Activated CD4-positive, alpha-beta memory T cell treated with anti-CD3 and anti-CD28 coated beads for 36 hours (primary cell): ENCODE measurements at places on chromosomes 12 and 14. TPM values are rescaled to one million over a fixed set of nuclear protein-coding genes. Genes with fewer than 3 reads are reported as not detected.

DNA sequence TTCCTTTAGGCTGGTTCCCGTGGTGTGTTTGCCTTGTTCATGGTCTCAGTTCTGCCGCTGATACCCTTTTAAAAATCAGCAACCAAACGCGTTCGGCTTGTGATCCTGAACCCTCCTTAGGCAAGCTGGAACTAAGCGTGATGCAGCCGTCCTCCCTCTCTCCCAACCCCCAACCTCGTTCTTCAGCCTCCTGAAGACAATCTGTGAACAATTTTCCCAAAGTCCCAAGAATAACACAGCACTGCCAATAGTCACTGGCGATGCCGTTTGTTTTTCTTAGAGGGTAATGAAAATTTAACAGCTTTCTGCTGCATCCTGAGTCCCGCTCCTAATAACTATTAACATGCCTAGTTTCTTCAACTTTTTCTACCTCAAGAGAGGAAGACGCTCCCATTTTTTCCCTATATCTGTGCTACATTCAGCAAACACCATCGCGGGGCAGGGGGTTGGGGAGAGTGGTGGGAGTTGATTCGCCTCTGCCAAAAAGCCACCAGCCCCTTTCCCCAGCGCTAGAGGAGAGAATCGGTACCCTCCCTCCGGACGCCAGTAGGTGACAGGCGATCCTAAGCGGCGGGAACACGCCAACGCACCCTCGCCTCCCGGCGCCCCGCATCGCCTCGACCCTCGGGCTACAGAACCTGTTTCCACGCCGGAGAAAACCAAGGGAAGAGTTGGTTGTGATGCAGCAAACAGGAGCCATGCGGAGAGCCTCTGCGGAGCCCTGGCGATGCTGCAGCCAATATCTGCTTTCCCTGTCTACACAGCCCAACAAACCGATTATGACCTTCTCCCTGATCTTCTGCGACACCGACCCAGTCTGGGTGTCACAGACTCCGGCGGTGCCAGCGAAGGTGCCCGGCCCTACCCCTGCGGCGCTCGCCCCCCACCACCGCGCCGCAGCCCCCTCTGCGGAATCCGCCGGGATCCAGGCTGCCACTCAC is 752 bp downstream of the PRICKLE1 start:
- DNase-seq: peak; percentile 14
- H3K4me3 ChIP-seq: peak overlapping the region; percentile 14
- peaks cover 41% of the 10 kb centered on the region for H3K27me3 ChIP-seq
- no peak overlapping the region for H3K27ac ChIP-seq
- H3K36me3 ChIP-seq: no peaks in the 10 kb centered on the region

- peaks cover 22% of the 10 kb centered on the region for H3K27me3 ChIP-seq
- no peak for DNase-seq
- H3K4me1 ChIP-seq: no peaks in the 10 kb centered on the region
- no peaks in the 10 kb centered on the region for H3K36me3 ChIP-seq
Measured at GRCh38 chr12:132276066-132276826, 53.1 kb downstream of the GALNT9 start.

GRCh38 chr14:100524233-100524932 is 62.8 kb downstream of the BEGAIN start:
- no peak overlapping the region for H3K27ac ChIP-seq
- H3K4me1 ChIP-seq: no peaks in the 10 kb centered on the region
- no peak overlapping the region for H3K4me3 ChIP-seq
- no peaks in the 10 kb centered on the region for H3K27me3 ChIP-seq
- H3K36me3 ChIP-seq: no peaks in the 10 kb centered on the region

The KLRC1 gene
- total RNA-seq: not detected

The E2F7 gene
- total RNA-seq: 6.0 TPM

DNA sequence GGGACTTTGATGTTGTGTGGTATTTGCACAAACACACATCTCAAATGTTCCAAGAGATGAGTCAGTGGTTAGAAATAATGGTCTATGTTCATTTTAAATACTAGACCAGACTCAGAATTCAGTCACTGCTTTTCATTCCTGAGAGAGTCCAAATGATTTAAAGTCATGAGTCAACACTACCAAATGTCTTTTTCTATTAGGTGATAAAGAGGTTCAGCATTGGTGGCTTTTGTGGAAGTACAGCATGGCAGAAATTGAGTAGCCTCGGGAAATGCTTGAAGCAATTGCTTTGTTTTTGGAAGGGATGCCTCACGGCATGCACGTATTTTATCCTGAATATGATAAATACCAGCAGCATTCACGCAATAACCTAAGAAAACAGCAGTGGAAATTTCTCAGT is 115.7 kb downstream of the DIO2 start:
- no peak overlapping the region for H3K27ac ChIP-seq
- no peak overlapping the region for H3K4me3 ChIP-seq
- H3K36me3 ChIP-seq: no peaks in the 10 kb centered on the region
- no peak for DNase-seq
- no peaks in the 10 kb centered on the region for H3K4me1 ChIP-seq

- peaks cover 2% of the 10 kb centered on the region for H3K36me3 ChIP-seq
- H3K27ac ChIP-seq: no peak overlapping the region
- H3K27me3 ChIP-seq: no peaks in the 10 kb centered on the region
- peaks cover 4% of the 10 kb centered on the region for H3K4me1 ChIP-seq
- H3K4me3 ChIP-seq: no peak overlapping the region
Measured at GRCh38 chr12:103475073-103475472, 20.7 kb downstream of the C12orf42 start.

GRCh38 chr12:42737398-42737797 is 147.9 kb upstream of the PRICKLE1 start:
- H3K27ac ChIP-seq: no peak overlapping the region
- no peak for DNase-seq
- H3K36me3 ChIP-seq: no peaks in the 10 kb centered on the region
- no peaks in the 10 kb centered on the region for H3K27me3 ChIP-seq

DNA sequence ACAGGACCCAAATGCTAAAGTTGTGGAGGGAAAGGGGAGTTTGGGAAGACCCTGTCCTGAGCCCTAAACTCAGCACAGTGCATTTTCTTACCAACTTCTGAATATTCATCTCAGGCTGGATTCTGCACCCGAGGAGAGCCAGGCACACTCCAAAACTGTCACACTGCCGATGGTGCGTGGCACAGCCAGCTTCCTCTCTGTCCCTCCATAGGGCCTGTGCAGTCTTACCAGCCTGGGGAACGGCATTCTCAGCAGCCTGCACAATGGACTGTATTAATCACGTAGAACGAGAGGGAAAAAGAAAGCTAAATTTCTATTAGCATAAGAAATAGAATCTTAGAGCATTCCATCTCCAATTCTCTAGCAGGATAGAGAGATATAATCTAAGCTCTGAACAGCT is 71.3 kb upstream of the GPATCH2L start:
- DNase-seq: no peak
- H3K4me1 ChIP-seq: no peaks in the 10 kb centered on the region
- no peaks in the 10 kb centered on the region for H3K36me3 ChIP-seq
- no peaks in the 10 kb centered on the region for H3K27me3 ChIP-seq

The KCNMB4 gene
- total RNA-seq: 1.3 TPM

DNA sequence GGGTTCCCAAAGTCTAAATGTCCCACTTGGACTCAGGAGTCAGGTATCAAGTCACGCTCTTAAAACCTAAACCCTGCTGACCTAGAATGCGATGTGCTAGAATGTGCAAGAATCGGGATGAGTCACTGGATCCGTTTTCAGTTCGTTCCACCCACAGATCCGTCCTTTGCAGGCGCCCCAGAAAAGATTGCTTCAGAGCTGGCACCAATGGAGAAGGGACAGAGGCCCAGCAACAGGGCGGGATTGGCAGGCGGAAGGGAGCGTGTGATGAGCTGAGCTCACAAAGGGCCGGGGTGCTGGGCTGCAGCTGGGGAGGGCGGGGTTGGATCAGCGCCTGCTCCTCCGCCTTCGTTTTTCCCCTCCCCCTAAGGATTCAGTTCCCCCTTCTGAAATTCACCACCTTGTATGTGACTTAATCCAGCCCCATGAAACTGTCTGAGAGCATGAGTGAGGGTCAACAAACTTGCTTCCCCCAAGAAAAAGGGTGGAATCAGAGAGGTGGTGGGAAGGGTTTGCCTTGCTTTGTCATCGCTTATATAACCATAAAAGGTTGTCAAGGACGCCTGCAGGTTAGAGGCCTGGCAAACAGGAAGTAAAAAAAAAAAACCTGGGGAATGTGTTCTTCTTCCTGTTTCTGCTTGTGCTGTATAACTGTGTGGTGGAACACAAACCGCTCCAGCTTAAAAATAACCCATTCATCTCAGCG is 2.8 kb upstream of the UBC start:
- H3K36me3 ChIP-seq: peaks cover 27% of the 10 kb centered on the region
- H3K4me3 ChIP-seq: peak overlapping the region; percentile 100
- peak; percentile 97 for DNase-seq
- H3K27ac ChIP-seq: peak overlapping the region; percentile 100
- peaks cover 93% of the 10 kb centered on the region for H3K4me1 ChIP-seq

GRCh38 chr12:76010732-76011458 is 20.7 kb downstream of the PHLDA1 start:
- no peak overlapping the region for H3K27ac ChIP-seq
- H3K27me3 ChIP-seq: peaks cover 3% of the 10 kb centered on the region
- H3K4me1 ChIP-seq: peaks cover 9% of the 10 kb centered on the region
- DNase-seq: no peak
- H3K36me3 ChIP-seq: no peaks in the 10 kb centered on the region

- H3K4me1 ChIP-seq: peaks cover 45% of the 10 kb centered on the region
- DNase-seq: no peak
- H3K36me3 ChIP-seq: peaks cover 10% of the 10 kb centered on the region
- H3K27ac ChIP-seq: peak overlapping the region; percentile 55
- no peaks in the 10 kb centered on the region for H3K27me3 ChIP-seq
- no peak overlapping the region for H3K4me3 ChIP-seq
Measured at GRCh38 chr14:24317141-24317928, 6.0 kb downstream of the LTB4R start.

DNA sequence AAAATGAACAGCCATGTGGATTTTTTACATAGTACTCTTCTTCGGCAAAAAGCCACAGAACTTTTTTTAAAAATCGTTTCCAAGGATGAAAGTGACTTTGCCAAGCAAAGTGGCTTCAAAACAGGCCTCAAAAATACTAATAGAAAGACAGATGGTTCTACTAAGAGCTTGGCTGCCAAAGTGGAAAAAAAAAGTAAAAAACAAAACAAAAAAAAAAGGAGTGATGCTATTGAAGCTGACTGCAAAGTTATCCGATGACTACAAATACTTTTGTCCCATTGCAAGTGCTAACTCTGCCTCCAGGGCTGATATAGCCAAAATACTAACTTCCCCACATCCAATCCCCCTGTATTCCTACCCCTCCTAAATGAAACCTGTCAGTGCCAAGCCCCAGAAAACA is 277.6 kb downstream of the SOX5 start:
- no peaks in the 10 kb centered on the region for H3K4me1 ChIP-seq
- H3K36me3 ChIP-seq: no peaks in the 10 kb centered on the region
- DNase-seq: no peak
- no peaks in the 10 kb centered on the region for H3K27me3 ChIP-seq
- no peak overlapping the region for H3K4me3 ChIP-seq

GRCh38 chr12:116864371-116865160 is 16.7 kb downstream of the HRK start:
- no peak overlapping the region for H3K27ac ChIP-seq
- H3K4me1 ChIP-seq: peaks cover 6% of the 10 kb centered on the region
- no peaks in the 10 kb centered on the region for H3K36me3 ChIP-seq
- H3K27me3 ChIP-seq: peaks cover 12% of the 10 kb centered on the region
- H3K4me3 ChIP-seq: no peak overlapping the region

GRCh38 chr14:72706485-72706884 is 187.4 kb downstream of the DPF3 start:
- H3K27ac ChIP-seq: no peak overlapping the region
- H3K4me3 ChIP-seq: no peak overlapping the region
- H3K4me1 ChIP-seq: peaks cover 3% of the 10 kb centered on the region
- H3K36me3 ChIP-seq: no peaks in the 10 kb centered on the region

DNA sequence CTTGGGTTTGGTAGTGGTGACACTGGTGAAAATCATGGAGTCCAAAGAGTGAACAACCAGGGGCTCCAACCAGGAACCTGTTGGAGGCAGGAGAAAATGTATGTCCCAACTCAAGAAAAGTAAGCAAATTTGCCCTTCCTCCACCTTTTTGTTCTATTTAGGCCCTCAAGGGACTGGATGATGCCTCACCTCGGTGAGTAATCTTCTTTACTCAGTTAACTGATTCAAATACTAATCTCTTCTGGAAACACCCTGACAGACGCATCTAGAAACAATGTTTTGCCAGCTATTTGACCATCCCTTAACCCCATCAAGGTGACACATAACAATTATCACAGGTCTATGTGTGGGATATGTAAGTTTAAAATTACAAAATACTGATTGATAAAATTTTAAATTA is 272.4 kb upstream of the FOXG1 start:
- no peaks in the 10 kb centered on the region for H3K36me3 ChIP-seq
- no peak overlapping the region for H3K4me3 ChIP-seq
- no peak for DNase-seq
- no peak overlapping the region for H3K27ac ChIP-seq
- no peaks in the 10 kb centered on the region for H3K27me3 ChIP-seq

DNA sequence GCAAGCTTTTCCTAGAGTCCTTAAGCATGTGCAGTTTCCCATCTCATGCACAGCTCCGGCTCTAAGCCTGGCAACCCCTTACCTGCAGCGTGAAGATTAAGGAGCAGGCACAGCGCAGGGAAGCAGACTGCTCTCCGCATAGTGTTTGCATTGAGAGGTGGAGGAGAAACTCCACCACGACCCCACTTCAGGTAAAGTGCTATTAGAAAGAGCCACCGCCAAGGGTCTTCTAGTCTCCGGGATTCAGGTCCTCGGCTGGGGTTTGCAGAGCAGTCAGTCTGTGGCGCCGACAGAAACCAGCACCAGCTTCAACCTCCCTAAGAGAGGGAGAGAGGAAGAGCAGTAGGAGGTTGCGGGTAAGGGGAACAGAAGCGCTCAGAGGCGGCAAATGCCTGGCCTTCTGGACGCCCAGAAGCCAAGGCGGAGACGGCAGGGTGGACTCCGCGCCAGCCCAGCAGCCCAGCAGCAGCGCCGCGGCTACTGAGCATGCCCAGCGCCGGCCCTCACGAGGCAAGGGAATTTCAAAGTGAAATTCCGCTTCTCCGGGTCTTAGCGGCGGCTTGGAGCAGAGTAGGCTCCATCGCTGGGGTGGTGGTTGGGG is at the start of gene PTPRR:
TSS of gene PTPRR (minus strand) at position 488 of the 601 bp plus-strand sequence. CDS start at position 140, 348 bp downstream.
- H3K4me3 ChIP-seq: no peak within 1 kb of the TSS
- no peak within 1 kb of the TSS for H3K27ac ChIP-seq
- DNase-seq: no peak
- H3K4me1 ChIP-seq: no peaks in the 10 kb centered on the region
- H3K27me3 ChIP-seq: peaks cover 11% of the 10 kb centered on the region

GRCh38 chr12:96247563-96247962 is 53.4 kb downstream of the ELK3 start:
- peaks cover 47% of the 10 kb centered on the region for H3K4me1 ChIP-seq
- no peaks in the 10 kb centered on the region for H3K27me3 ChIP-seq
- H3K4me3 ChIP-seq: no peak overlapping the region
- H3K27ac ChIP-seq: peak overlapping the region; percentile 57
- H3K36me3 ChIP-seq: peaks cover 52% of the 10 kb centered on the region
- peak; percentile 31 for DNase-seq

GRCh38 chr14:103016594-103016993 is 40.8 kb downstream of the CDC42BPB start:
- H3K27me3 ChIP-seq: peaks cover 2% of the 10 kb centered on the region
- H3K4me3 ChIP-seq: no peak overlapping the region
- H3K27ac ChIP-seq: no peak overlapping the region
- no peaks in the 10 kb centered on the region for H3K36me3 ChIP-seq

The MSI1 gene
- total RNA-seq: 1.5 TPM

The MYL6 gene
- total RNA-seq: 1,215 TPM

The TOMM20L gene
- not detected for total RNA-seq

- no peaks in the 10 kb centered on the region for H3K27me3 ChIP-seq
- H3K36me3 ChIP-seq: peaks cover 8% of the 10 kb centered on the region
- no peaks in the 10 kb centered on the region for H3K4me1 ChIP-seq
- H3K27ac ChIP-seq: no peak overlapping the region
- DNase-seq: no peak
Measured at GRCh38 chr14:66414511-66414910, 71.7 kb upstream of the CCDC196 start.

The FOXA1 gene
- total RNA-seq: 0.12 TPM
